Spinal cord (tissue), 10 donors: ENCODE measurements at places on chromosomes 5 and 9. TPM values are rescaled to one million over a fixed set of nuclear protein-coding genes. Genes with fewer than 3 reads are reported as not detected.

The CER1 gene
- 0.79 TPM for total RNA-seq

DNA sequence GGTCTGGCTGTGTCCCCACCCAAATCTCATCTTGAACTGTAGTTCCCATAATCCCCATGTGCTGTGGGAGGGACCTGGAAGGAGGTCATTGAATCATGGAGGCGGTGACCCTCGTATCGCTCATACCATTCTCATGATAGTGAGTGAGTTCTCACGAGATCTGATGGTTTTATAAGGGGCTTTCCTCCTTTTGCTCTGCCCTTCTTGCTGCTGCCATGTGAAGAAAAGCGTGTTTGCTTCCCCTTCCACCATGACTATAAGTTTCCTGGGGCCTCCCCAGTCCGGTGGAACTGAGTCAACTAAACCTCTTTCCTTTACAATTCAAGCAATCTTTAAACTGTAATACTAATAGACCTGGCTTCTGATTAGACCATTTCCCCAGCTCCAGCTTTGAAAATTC lies 92.2 kb upstream of the SARDH start:
- DNase-seq, result no peak

- DNase-seq, result no peak
These were observed 260.5 kb downstream of the ARRDC3 start for GRCh38 chr5:91122651-91123050.

The PCDHGA8 gene
- 5.6 TPM for total RNA-seq

- no peak for DNase-seq
These were observed 245.9 kb downstream of the FSTL4 start for GRCh38 chr5:133366438-133366837.

DNA sequence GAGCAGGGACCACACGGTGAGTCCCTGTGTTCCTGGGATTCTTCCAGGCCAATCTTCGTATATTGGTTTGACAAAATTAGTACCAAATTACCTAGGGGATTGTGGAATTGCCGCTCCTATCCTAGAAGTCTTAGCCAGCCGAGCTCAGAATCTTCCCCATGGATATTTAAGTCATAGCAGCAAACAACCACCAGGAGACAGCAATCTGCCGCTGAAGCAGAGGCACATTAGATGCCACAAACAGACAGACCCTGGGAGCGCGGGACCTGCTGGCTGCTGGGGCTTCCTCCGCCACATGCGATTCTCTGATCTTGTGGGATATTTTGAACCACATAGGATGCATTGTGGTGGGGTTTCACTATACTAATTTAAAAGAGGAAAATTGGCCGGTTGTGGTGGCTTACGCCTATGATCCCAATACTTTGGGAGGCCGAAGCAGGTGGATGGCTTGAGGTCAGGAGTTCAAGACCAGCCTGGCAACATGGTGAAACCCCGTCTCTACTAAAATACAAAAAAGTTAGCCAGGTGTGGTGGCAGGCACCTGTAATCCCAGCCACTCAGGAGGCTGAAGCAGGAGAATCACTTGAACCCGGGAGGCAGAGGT lies 31.7 kb upstream of the ZBTB43 start:
- DNase-seq, result no peak

The SHISAL2B gene
- total RNA-seq, result 0.30 TPM

- DNase-seq, result no peak
These were observed 137.7 kb upstream of the SMIM23 start for GRCh38 chr5:171647904-171648260.

The MEGF9 gene
- total RNA-seq, result 29.0 TPM

The CHSY3 gene
- 13.7 TPM for total RNA-seq

- DNase-seq, result no peak
These were observed 30.5 kb downstream of the PTCH1 start for GRCh38 chr9:95486318-95486717.

- DNase-seq, result peak; percentile 87
These were observed 17.8 kb upstream of the BHMT start for GRCh38 chr5:79093762-79094161.

The SPIN1 gene
- total RNA-seq, result 114 TPM

The GRXCR2 gene
- total RNA-seq, result not detected

GRCh38 chr5:35309365-35310130 lies 79.3 kb upstream of the PRLR start:
- no peak for DNase-seq

- DNase-seq, result no peak
These were observed 679 bp downstream of the B4GALT1 start for GRCh38 chr9:33166231-33167083.

GRCh38 chr5:19175776-19176570 lies 812.0 kb downstream of the CDH18 start:
- DNase-seq, result no peak

DNA sequence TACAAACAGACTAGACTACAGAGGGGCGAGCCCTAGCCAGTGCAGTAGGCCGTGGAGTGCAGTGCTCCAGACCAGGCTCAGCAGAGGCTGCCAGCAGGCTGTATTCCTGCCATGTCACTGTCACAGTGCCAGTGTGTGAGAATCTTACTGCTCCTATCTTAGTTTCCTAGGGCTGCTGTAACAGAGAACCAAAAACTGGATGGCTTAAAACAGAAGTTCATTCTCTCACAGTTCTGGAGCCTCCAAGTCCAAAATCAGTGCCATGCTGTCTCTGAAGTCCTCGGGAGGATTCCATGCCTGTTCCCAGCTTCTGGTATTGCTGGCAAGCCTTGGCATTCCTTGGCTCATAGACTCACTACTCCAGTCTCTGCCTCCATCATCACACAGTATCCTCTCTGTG lies 75.0 kb upstream of the SAP30L start:
- DNase-seq, result no peak

- DNase-seq, result peak; percentile 62
These were observed at the start of gene GABRB2 for GRCh38 chr5:161546470-161547301. TSS of gene GABRB2 (minus strand) at chr5:161546725. CDS start at chr5:161546643, 82 bp downstream.

GRCh38 chr5:80885396-80886000 lies 74.7 kb upstream of the RASGRF2 start:
- DNase-seq, result no peak

DNA sequence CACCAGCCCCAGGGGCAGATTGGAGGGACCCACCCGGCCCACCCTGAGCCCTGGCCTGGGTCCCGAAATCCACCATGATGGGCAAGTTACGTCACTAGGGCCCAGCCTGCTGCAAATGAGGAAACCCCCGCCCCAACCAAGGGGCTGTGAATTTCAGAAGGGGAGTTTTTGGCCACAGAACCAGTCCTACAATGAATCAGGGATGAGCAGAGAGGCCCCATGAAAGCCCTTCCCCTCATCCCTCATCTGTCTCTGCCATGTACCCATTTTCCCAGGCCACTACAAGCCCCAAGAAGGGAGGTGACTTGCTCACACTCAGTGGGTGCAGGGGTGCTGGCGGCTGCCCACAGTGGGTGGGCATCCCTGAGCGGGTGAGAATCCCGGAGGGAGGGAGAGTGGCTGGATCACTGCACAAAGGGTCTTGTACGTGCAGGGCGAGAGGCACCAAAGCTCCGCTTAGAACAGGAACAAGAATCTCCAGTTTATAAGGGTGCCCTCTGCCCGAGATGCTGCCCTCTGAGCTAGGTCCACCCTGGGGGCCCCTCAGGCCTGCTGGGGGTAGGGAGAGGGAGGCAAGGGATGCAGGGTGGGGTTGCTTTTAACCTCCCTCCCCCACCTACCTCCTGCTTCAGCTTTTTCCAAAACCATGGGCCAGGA lies 10.4 kb upstream of the TCF7 start:
- no peak for DNase-seq

The RGS3 gene
- total RNA-seq, result 54.9 TPM

- DNase-seq, result no peak
These were observed 17.5 kb downstream of the DAP start for GRCh38 chr5:10743526-10743925.

The TTC39B gene
- 25.2 TPM for total RNA-seq

DNA sequence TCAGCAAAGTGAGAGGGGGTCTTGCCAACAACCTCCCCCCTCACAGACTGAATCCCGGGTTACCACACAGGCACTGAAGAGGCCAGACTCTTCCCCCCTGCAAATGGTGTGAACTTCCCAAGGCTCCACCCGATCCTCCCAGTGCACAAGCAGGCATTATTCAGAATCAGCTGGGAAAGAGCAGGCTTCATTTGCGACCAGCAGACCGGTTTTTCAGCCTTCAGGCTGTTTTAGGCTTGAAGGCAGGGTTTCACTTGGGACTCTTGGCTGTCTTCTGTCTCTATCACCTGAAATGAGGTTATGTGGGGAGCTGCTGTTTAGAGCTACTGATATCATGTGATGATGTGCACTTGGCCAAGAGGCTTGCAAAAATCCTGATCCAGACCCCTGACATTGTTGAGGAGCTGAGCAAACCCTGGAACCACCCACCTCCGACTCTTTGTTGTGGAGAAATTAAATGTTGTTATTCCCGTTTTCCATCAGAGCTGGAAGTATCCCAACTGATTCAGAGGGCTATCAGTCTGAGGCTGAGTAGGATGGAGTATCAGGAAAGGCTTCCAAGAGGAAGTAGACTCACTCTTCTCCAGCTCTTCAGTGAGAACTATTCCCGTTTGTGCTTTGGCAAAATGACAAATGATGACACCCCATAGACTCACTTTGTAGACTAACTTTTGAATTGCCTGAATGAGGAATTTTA lies 63.3 kb upstream of the ZFR start:
- no peak for DNase-seq

GRCh38 chr9:79812507-79813257 lies 240.9 kb downstream of the TLE4 start:
- no peak for DNase-seq

DNA sequence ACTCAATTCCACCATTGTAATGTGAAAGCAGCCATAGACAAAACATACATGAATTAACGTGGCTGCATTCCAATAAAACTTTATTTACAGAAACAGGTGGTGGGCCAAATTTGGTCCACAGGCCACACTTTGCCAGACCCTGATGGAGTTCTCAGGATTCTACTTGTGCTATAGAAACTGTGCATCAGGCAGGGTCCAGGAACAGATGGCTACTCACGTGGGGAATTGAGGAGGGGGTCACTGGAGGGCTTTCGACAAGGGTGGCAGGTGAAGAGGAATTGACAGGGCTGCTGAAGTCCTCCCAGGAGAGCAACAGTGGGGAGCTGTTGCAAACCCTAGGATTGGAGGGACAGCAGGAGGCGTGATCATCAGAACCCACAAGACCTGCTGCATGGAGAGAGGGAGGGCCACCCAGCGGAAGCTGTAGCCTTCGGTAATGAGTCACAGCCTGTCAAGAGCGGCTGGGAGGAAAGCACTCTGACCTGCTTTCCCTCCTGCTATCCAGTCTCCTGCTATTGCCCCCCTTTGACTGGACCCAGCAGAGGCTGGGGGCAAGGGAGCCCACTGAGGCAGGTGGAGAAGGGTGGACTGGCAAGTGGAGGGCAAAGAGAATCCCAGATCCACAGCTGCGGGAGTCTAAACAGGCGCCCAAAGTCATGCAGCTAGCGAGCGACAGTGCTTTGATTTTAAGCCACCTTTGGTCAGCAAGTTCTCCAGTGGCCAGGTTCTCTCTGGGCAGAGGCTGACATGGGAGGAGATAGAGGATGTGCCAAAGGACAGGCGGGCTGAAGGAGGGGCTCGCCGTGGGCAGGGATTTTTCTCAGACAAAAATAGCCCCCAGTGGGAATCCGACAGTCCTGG lies 138.3 kb upstream of the SMIM23 start:
- no peak for DNase-seq

- no peak for DNase-seq
These were observed 45.0 kb upstream of the VLDLR start for GRCh38 chr9:2576631-2577030.

GRCh38 chr5:139903795-139904565 lies 108.4 kb downstream of the PSD2 start:
- DNase-seq, result no peak

DNA sequence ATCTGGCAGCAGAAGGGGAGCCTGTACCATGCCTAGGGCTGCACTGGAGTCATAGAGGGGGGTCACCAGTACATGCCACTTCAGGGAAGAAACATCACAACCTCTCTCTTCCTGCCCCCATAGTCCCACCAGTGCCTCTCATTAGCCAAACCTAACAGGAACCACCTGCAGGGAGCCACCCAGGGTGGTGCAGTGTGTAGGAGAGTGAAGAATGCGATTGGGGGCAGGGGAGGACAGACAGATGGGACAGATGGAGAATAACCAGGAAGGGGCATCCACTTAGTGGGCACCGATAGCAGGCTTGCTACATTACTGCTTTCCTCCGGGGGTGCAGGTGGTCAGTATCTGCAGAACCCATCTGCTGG lies 19.2 kb downstream of the DAPK1 start:
- DNase-seq, result no peak

The PCDHB16 gene
- total RNA-seq, result 3.9 TPM

GRCh38 chr9:129421371-129421770 lies 199.5 kb downstream of the C9orf50 start:
- DNase-seq, result no peak

The LTC4S gene
- total RNA-seq, result 6.2 TPM

DNA sequence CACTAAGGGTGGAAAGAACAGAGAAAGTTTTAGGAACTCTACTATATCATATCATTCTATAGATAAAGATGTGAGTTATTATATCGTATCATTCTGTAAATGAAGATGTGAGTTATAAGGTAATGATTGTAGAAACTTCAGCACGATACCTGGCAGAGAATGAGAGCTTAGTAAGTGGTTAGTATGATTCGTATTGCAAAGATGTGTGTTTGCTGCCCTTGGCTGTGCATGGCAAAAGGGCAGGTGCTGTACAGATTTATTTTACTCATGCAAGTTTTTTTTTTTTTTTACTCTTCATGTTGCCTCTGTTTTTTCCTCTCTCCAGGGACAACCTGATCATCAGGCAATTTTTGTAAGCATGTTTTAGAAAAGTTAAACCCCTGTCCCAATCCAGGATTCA lies 83.3 kb downstream of the EGFLAM start:
- DNase-seq, result no peak

DNA sequence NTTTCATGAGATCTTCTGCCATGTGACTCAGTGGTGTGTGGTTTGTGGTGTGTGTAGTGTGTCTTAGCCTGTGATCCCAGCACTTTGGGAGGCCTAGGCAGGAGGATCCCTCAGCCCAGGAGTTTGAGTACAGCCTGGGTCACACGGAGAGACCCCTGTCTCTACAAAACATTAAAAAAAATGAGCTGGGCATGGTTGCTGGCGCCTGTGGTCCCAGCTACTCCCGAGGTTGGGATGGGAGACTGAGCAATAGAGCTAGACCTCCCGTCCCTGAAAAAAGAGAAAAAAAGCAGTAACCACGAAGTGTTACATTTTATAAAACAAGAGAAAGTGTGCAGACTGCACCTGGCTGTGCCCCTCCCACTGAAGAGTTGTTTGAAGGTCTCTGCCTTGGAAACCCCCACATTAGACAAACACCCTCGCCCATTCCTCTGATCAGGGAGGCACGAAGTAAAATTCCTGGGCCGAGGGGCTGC lies 21.2 kb upstream of the RNU6ATAC start:
- no peak for DNase-seq

The RPP25L gene
- 29.4 TPM for total RNA-seq

DNA sequence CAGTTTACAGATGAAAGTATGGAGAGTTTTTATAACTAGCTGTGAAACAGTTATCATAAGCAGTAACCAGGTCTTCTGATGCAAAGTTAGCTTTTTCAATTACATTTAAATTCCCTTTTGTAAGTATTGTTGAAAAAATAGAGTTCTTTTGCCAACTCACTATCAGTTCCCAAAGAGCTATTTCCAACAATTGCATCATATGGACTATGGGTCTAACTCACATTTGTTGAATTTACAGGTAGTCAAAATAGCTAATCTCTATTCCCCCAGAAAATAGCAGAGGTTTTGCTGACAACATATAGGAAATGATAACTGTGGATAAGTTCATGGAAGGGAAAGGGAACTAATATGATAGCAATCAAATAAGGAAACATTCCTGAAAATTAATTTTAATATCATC lies 1.4 kb downstream of the SPINK1 start:
- no peak for DNase-seq
